ENCODE measurements at places on chromosomes 12 and 14.

GRCh38 chr12:2673966-2674810 lies 120.6 kb upstream of the FKBP4 start:
- ATAC-seq = no peak

DNA sequence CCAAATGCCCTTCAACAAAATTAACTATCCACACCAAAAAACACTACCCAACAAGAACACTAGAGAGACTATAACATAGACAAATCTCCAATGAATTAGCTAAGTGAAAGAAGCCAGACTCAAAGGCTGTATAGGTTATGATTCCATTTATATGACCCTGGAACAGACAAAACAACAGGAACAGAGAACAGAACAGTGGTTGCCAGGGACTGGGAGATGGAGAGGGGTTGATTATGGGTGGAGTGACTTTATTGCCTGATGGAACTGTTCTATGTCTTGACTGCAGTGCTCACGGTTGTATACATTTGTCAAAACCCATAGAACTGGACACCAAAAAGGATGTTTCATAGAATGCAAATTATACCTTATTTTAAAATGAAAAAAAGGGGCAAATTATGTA lies 14.9 kb downstream of the CATSPERB start:
- no peak for ATAC-seq

- ATAC-seq = no peak
Measured at GRCh38 chr12:132294121-132295034, 35.0 kb downstream of the GALNT9 start.

DNA sequence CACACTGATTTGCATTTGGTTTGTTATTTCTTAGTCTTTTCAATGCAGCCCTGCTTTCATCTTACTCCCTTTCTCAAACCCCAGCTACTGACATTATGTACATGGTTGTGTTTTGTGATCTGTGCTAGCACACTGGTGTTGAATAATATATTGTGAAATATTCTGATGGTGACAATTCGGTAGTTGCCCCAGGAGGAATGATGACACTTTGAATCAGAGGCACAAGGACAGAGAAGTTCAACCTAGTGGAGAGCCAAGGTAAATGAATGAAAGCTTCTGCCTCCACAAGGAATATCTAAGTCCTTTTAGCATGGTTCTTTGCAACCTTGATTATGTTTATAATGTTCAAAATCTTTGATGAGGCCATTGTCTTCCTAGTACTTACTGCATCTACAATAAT lies 159.9 kb downstream of the PDE3A start:
- no peak for ATAC-seq

- no peak for ATAC-seq
Measured at GRCh38 chr14:57462551-57462950, 31.1 kb downstream of the CCDC198 start.

- no peak for ATAC-seq
Measured at GRCh38 chr14:69632164-69632563, 20.8 kb downstream of the SUSD6 start.

- no peak for ATAC-seq
Measured at GRCh38 chr14:75344411-75344810, 65.8 kb downstream of the FOS start.

All from esophagus mucosa (tissue), 1 donor.